Stimulated activated naive B cell treated with anti-CD40 and anti-IgM and Interleukin-4, amounts not matched to agents 10 μg/mL and 1 μg/mL and 100 μg/mL, for 72 hours (primary cell): ENCODE measurements at places on chromosomes 1 and 21.

DNA sequence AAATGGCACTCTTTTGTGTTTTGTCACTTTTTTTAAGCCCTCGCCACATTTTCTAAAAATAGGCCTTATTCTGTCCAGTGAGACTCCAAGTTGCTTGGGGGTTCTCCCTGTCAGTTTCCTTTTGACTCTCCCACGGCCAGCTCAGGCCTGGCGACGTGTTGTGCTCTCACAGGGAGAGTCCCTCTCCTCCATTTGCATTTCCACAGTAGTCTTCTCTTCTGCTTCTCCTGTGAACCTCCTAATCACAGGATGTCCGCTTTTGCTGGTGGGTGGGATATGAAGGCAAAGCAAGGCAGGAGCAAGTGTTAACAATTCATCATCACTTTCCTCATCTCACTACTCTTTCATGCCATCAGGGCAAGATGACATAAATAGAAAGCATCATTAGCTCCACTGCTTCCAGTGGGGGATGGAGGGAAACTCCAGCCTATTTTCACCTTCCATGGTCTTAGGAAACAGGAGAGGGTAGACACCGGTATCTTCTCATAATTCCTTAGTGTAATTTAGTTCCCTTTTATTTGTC, 99.8 kb downstream of the INTS7 start:
- peak; percentile 85 for DNase-seq

GRCh38 chr1:77900687-77901293, 12.4 kb downstream of the NEXN start:
- no peak for DNase-seq

DNA sequence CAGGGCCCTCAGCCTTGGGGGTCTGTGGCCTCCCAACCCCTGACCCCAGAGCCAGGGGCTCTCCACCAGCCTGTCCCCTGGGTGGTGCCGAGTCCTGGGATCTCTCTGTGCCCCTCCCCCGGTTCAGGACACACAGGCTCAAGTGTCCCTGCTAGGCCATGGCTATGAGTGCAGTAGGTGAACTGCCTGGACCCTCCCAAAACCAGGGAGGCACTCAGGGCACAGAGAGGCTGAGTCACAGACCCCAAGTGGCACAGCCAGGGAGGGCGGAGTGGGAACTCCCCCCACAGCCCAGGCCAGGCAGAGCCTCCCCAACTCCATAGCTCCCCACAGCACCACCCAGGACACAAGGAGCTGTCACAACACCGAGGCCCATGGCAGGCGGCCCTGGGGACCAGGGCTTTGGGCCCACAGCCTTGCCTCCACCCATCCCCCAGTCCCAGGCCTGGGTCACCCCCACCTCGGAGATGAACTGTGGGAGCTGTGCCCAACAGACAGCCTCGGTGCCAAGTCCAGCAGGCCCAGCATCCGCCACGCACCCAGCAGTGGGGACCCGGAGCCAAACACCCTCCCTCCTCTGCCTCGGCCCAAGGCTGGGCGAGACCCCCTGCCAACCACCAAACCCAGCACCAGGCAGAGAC, 3.2 kb downstream of the DVL1 start:
- no peak for DNase-seq

- no peak for DNase-seq
Observed at GRCh38 chr1:79264975-79265818, 258.7 kb upstream of the ADGRL4 start.

- DNase-seq, result no peak
Observed at GRCh38 chr1:200666309-200666708, 3.4 kb downstream of the DDX59 start.

- DNase-seq, result no peak
Observed at GRCh38 chr1:52658795-52659194, 25.8 kb downstream of the SHISAL2A start.

- no peak for DNase-seq
Observed at GRCh38 chr1:77081834-77082233, 137.4 kb downstream of the PIGK start.

- no peak for DNase-seq
Observed at GRCh38 chr1:153643100-153643499, 9.2 kb downstream of the CHTOP start.

GRCh38 chr1:93616221-93616995, 65.2 kb downstream of the BCAR3 start:
- DNase-seq, result no peak

GRCh38 chr1:164443836-164444235, 115.1 kb upstream of the PBX1 start:
- no peak for DNase-seq

- no peak for DNase-seq
Observed at GRCh38 chr1:5746611-5747425, 245.4 kb downstream of the NPHP4 start.

DNA sequence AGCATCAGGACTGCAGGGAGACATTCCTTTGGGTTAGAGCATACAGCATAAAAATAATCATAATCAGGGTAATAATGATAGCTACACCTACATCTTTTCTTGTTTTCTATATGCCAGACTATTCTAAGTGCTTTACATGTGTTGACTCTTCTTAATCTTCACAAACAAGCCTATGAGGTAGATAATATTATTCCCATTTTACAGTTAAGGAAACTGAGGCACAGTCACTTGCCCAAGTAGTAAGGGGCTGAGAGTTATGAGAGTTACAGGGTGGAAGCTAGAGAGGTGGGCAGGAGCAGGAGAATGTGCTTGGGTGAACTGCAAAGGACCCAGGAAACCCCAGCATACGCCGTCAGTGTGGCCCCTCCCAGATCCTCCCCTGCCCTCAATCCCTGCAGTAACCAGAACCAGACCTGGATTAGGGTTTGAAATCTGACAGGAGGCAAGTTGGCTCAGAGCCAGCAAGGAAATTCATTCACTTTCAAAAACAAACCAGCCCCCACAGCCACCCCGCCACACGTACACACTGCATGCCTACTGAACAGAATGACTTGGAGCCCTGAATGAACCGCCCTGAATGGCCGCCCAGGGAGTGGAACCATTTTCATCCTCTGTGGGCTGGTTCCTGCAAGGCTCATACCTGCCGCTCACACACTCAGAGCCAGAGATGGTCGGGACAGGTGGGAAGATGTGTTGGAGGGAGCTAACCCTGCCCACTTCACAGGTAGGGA, 126.1 kb downstream of the TRABD2B start:
- no peak for DNase-seq

- DNase-seq, result no peak
Observed at GRCh38 chr1:162878000-162878596, 17.1 kb upstream of the CCDC190 start.

DNA sequence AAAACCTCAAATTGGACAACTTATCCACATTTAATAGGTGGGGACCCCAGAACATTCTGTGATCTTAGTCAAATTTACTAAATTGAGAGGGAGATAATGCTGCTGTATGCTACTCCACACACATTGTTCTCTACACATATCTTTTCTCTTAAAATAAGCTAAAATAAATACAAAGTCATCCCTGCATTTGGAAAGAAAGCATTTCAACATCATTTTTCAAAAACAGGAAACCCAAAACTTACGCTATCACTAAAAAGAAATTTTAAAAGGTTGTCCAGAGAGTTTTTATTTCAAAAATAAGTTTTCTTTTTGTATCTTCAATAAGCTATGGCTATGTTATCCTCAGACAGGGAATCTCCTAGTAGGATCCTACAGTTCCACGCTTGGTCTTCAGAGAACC, 19.5 kb upstream of the OR6N2 start:
- DNase-seq, result no peak

GRCh38 chr1:23421753-23422240, 2.8 kb downstream of the TCEA3 start:
- DNase-seq, result no peak

- DNase-seq, result no peak
Observed at GRCh38 chr1:223771814-223772770, 59.8 kb downstream of the CAPN2 start.

- no peak for DNase-seq
Observed at GRCh38 chr1:11831945-11832725, 15.4 kb downstream of the NPPA start.

- DNase-seq, result no peak
Observed at GRCh38 chr1:94736549-94736948, 83.6 kb upstream of the SLC44A3 start.

DNA sequence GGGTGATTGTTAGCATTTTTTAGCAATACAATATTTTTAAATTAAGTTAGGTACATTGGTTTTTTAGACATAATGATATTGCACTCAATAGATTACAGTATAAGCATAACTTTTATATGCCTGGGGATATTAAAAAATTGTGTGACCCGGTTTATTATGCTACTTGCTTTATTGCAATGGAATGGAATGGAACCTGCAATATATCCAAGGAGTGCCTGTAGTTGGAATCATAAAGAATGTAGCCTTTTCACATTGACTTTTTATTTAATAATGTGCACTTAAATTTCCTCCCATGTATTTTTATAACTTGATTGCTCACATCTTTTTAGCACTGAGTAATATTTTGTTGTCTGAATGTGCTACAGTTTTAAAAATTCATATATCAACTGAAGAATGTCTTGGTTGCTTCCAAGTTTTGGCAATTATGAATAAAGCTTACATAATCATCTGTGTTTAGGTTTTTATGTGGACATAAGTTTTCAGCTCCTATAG, 49.2 kb downstream of the CAMSAP2 start:
- DNase-seq, result no peak

DNA sequence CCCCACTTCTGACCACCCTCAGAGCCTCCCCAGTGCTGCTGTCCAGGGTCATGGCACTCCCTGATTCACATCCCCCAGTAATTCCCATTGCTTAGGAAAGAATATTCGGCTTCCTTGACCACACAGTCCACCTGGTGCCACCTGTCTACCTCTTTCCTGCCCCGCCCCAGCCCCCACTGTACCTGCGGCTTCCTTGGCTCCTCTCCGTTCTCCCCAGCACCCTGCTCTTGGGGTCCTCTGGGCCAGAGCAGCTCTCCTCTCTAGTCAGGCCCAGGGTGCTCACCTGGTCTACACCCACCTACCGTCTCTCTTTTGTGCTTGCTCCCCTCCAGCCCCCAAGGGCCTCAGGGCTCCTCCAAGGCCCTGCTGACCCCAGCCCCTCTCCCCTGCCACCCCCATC, 142.6 kb downstream of the PEX14 start:
- DNase-seq, result no peak

DNA sequence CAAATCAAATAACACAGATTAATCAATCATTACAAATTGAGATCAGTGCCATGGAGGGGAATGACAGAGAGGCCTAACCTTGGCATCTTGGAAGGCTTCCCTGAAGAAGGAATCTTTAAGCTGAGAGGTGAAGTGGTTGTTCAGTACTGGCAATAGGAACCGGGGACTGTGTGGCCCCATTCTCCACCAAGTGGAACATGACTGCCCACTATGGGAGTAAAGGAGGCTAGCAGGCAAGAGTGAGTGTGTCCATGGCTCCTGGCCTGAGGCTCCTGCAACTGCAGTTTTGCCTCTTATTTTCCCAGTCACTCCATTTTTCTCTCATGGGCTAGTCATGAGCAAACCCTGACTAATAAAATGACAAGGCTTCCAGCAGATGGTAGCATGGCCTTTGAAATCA, 112.2 kb upstream of the GJB5 start:
- DNase-seq, result no peak

DNA sequence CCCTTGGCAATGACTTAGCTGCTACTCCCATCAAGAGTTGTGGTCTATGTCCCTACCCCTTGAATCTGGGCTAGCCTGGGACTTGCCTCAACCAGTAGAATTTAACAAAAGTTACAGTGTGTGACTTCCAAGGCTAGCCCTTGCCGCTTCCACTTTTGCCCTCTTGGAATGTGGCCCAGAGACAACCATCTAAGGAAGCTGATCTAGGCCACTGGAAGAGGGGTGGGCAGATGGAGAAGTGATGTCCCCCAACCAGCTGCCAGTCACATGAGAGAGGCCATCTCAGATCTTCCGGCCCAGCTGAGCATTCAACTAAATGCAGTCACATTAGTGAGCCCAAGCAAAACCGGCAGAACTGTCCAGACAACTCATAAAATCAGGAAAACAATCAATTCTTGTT, 115.1 kb downstream of the TOMM20 start:
- DNase-seq, result no peak

DNA sequence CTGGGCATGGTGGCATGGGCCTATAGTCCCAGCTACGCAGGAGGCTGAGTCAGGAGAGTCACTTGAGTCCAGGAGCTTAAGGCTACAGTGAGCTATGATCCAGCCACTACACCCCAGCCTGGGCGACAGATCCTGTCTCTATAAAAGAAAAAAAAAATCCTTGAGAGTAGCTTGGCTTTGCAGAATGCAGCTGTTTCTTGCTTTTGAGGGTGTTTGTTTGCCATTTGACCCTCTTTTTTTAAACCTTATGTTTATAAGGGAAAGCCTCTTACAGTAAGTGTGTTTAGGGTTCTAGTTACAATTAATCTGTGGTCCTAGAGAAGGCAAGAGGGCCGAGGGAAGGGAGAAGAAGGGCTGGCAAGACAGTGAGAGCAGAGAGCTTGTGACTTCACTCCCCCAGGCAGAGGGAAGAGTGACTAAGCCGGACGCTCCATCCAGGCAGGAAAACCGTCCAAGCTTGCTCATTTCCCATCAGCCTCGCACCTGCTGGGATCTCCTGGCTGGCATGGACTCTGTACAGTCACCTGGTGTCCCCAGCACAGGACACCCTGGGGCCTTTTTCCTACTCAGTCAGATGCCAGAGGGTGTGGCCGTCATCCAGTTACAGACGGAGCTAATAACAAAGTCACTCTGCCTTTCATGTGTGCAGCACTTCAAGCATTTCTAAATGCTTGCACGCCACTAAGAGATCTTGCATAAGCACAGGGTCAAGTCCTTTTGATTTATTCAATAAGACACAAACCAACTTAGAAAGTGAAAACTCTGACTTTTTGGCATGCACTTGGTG, 55.5 kb upstream of the PSEN2 start:
- no peak for DNase-seq

DNA sequence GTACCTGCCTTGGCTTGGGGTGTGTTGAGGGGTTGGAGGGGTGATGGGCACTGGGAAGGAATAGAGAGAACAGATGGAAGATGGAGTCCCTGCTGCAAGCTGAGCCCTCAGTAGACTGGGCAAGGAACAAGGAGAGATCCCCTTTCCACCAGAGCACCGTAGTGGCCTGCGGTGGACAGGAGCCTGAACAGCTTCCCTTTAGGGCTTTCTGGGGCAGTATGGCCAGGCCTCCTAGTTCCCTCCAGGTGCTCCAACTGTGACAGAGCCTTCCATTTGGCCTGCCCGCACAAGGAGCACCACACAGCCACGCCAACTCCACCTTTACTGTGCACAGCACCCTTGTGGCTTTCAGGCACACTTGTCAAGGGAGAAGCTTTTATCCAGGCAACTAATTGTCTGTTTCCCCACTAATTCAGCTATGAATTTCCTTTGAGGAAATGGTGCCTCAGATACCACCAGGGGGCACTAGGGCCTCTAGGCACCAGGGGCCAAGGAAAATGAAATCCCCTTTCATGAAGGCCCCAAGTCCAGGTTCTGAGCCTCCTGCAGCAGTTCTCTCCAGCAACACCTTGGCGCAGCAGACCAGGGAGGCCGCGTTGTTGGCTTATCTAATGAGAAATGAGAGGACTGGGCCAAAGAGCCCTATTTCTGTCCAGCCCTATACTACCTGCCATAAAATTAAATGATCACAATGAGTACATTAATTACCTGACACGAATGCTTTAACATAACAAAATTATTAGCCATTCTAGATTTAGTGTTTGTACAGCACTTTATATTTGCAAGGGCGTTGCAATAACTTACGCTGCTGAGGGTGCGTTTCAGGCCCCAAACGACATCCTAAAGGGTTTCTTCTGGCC, 23.1 kb upstream of the ERI3 start:
- peak; percentile 20 for DNase-seq
